ENCODE measurements at places on chromosomes 16 and 17.

DNA sequence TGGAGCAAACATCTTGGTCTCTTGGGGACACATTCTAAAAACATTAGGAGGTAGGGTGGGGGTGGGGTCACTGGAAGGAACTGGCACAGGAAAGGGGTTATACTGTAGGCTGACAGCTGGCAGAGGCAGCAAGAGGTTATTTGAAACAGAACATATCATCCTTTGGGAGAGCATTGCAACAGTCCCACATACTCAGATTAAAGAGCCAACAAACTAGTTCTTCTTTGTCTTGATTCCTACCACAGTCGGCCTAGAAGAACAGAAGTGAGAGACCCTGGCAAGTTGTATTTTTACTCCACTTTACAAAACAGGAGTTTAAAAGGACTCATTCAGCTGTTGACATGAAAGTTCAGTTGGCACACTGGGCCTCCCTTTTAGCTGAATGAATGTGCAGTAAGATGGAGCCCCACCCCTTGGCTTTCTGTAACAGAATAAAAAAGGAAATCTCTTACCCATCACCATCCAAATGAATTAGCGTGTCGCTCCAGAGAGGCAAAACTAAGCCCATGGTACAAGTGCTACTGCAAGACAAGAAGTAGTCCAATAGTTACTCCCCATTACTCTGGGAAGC is 54.6 kb upstream of the CORO6 start:
- no peak for DNase-seq

DNA sequence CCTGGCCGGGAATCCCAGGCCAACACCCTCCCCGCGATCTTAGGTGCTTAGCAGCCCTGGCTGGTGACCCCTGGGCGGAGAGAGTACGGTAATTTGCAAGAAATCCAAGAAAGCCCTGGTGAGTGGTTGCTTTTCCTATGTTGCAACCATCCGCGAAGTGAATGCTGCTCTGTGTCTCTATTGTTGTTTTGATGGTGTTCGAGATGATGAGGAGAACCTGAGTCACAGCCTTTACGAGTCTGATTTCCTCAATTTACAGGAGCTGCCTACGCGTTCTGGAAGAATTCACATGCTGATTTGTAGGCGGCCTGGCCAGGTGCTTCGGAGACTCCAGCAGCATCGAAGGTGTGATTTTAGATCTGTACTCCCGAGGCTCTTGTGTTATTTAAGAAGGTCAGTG is 63.3 kb downstream of the TMEM235 start:
- no peak for DNase-seq

DNA sequence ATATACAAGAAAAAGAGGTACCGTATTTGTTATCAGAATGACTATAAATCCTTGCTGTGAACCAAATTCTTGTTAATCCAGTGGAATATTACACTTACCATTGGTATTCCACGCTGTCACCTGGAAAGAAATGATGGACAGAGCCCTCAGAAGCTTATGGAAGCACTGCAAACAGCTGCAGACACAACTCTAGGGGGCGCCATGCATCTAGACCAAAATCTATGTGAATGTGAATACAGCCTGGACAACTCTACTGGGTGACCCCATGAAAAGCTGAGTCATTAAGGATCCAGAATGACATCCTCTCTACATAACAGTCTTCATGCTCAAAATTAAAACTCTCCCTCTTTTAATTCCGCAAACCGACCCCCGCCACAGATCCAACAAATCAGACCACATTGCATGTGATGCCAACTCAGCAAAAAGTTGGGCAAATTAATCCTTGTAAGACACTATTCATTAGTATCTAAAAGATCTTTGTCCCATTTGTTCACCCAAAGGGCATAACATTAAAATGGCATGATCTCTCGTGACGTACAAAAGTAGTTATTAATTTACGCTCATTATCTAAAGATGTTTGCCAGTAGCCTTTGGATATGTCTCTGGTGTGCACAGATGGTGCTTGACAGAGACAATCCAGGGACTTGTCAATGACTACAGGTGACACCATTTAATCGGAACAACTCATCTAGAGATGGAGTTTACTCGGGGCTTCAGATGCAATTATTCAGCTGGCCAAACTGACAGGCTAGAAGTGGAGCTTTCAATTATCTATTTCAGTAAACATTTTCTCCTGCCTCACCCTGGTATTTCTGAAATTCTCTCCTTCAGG is 552.7 kb upstream of the PSMD7 start:
- DNase-seq = peak; percentile 55

DNA sequence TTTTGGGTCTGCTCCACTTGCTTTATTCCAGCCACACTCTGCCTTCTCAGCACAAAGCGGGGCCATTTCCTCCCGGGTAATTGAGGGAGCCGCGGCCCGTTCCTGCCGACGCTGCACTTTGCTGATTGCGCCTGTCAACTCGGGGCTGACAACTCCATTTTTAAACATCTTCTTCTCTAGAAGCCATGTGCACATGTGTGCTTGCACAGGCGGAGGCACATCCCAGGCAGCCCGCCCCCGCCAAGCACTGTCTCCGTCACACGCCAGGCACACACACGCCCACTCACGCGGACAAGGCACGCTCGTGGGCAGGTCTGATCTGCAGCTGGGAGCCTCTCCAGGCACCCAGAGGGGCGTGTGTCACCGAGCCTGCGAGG is 63.2 kb downstream of the ENGASE start:
- peak; percentile 51 for DNase-seq

DNA sequence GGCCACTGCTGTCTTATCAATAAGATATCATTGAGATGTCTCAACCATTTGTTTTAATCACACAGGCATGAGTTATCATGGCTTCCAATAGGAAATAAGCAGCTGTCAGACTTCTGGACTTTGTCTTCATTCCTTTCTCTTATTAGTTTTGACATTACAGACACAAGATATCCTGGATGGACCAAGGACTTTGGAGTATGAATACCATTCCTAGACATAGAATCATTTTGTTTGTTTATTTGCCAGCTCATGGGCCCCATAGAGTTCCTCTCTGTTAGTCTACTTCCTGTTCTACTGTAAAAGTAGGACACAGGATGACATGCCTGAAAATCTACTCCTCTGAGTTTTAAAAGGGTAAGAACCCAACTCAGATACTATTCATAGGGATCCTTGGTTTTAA is 77.7 kb upstream of the KCNJ16 start:
- DNase-seq = no peak

GRCh38 chr17:8059131-8059530 is 20.3 kb downstream of the ALOX15B start:
- peak; percentile 4 for DNase-seq

DNA sequence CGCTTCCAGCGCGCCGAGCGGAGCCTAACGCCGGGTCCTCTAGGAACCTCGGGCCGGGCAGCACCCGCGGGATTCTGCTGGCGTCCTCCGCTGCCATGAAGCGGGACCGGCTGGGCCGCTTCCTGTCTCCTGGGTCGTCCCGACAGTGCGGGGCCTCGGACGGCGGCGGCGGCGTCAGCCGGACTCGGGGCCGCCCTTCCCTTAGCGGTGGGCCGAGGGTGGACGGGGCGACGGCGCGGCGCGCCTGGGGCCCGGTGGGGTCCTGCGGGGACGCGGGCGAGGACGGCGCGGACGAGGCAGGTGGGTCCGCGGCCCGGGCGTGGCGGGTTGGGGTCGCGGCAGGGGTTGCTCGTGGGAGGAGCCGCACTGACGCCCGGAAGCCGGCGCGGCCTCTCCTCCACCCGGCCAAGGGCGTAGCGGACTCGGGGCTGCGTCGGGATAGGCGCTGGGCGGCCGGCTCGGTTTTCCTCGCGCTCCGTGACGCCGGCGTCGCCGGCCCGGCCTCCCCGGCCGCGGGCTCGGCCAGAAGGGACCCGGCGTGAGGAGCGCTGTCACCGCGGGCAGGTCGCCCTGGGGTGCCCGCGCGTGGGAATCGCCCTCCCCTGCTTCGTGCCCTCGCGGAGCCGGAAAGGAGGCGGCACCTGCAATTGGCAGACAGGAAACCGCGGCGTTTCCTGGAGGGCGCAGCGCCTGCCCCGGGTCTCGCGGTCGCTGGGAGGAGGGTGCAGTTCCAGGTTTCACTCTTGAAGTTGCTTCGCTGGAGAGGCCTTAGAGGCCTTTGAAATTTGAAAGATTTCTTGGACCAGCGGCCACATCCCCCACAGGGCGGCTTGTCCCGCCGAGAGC is 432 bp downstream of the ZNF276 start:
- DNase-seq = peak; percentile 61

- DNase-seq = no peak
Observed at GRCh38 chr17:9878786-9879525, 26.1 kb downstream of the RCVRN start.

DNA sequence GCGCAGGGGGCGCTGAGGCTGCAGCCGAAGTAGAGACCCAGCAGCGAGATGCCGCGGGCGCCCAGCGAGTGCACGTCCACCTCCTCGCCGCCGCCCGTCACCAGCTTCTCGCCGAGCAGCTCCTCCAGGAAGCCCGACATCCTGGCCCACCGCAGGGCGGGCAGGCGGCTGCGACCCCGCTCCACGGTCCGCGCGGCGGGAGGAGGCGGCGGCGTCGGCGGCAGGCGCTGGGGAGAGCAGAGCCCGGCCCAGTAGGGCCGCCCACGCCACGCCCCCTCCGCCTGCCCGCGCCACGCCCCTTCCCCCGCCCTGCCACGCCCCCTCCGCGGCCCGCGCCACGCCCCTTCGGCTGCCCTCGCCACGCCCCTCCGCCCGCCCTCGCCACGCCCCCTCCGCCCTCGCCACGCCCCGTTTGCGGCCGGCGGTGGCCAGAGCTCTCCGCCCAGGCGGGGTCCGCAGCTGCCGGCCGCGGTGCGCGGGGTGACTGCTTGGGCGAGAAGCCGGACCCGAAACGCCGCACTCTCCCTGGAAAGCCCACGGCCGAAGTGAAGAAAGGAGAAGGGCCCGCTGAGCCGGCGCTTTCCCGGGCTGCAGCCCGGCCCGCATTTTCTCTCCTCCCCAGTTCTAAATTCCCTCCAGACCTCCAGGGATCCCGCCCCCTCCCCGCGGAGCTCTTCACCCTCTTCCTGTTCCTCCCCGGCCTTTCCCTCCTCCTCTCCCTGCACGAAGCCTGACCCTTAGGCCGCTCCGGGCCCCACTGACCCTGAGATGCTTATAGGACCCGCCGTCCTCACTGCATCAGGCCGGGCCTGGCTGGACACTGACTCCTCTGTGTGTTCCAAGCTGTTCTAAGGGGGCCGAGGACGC is at the start of gene NXN:
NXN (minus strand) TSS at position 238 of the 867 bp plus-strand sequence.
- peak; percentile 75 for DNase-seq

GRCh38 chr17:3551189-3551588 is 6.4 kb downstream of the TRPV3 start:
- DNase-seq = no peak

- no peak for DNase-seq
Observed at GRCh38 chr16:59899940-59900339, 1165.8 kb upstream of the GOT2 start.

DNA sequence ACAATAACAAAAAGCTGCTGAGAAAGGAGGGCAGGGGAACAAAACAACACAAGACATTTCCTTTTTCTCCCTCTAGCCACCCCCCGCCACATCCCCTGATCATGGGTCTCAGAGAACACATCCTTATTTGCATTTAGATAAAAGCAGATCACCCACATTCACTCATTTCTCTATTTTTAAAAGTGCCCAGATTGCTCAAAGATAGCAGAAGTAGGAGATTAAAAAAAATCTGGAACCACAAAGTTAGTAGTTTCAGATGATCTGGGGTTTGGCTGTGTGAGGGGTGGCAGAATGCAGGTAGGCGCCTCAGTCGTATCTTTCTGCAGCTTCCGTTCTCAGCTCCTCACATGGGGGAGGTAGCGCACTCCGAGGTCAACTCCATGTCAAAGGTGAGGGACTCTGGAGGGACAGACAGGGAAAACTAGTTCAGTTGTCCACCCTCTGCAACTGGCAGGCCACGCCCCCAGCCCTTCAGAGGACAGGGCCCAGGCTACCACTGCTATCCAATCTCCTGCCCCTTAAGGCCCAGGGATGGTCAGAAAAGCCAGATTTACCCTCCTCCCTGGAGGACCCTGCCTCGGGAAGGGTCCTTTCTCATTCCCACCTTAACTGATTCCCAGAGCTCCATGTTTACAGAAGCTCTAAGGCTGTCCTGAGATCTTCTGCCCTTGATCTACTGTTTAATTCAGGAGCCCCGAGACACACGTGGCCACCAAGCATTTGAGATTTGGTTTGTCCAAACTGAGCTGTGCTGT is 27.3 kb downstream of the STAT5A start:
- DNase-seq = no peak

- DNase-seq = no peak
Observed at GRCh38 chr17:48989100-48989499, 8.1 kb upstream of the IGF2BP1 start.

DNA sequence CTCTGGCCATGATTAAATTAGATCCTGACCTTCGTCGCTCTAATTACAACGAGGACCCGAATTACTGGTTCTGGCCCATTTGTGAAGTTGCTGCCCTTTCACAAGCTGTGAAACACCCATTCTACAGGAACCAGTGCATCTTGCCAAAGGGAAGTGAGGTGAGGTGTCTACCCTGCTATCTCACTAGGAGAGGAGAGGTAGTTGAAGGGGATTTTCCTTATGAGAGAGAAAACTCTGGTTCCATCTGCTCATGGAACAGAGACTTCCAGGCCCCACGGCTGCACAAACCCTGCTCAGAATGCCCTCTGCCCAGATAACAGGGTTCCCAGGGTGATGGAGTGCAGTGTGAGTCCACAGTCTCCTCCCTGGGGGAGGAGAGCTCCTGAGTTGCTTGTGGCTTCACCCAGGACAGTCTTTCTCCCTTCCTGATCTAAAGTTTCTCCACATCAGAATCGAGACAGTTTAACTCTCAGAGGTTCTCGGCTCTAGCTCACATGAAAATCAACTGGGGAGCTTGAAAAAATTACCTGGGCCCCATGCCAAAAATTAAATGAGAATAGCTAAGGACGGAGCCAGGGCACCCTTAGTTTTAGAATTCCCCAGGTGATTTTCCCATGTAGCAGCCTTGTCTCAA is 7.8 kb upstream of the SSTR2 start:
- DNase-seq = no peak

- no peak for DNase-seq
Observed at GRCh38 chr16:53132406-53132805, 77.6 kb downstream of the CHD9 start.

DNA sequence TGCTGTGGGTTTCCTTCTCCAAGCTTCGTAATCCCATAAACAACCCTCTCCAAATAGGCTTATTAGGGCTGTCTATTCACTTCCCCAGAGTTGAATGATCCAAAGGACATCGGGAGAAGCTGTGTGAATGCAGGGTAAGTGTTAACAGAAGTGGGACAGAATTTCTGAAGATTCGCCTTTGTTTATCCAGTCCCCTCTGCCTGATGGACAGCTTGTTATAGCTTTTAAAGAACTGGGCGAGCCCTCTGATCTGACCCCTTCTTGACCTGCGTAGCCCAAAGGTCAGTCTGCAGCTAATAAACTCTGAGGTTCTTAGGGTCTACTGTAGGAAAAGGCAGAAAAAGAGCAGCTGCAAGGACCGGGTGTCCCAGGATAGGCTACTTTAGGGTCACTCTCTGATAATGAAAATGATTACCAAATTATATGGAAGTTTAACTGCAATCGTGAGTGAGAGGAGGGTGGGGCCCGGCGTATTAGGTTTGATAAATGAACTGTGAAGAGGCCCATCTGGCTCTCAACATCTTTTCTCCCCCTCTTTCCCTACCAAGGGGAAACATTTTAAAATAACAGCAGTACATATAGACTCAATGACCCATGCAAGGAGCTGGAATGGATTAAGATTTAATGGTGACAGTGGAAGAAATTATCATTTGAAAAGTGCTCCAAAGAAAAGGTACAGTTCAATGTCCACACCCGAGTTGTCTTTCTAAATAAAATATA is 233.4 kb downstream of the FTO start:
- no peak for DNase-seq

All from NCI-H1417 (cell line).